ENCODE measurements at places on chromosomes 12 and 14.

DNA sequence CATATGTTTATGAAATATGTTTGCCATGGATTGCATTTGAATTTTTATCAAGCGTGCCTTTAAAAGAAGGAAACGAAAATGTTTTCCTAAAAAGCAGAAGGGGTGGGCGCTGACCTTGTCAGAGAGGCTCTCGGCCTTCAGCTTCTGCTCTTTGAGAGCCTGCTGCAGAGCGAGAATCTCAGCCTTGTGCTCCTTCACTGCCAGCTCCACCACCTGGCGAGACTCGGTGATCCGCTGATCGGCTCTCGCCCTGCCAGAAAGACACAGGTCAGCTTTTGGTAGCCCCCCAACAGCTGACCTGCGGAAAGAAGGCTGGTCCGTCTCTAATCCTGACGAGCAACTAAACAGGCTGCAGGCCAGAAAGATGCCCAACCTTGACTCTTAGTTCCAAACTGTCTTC, 62.4 kb downstream of the PRKAB1 start:
- DNase-seq: no peak

DNA sequence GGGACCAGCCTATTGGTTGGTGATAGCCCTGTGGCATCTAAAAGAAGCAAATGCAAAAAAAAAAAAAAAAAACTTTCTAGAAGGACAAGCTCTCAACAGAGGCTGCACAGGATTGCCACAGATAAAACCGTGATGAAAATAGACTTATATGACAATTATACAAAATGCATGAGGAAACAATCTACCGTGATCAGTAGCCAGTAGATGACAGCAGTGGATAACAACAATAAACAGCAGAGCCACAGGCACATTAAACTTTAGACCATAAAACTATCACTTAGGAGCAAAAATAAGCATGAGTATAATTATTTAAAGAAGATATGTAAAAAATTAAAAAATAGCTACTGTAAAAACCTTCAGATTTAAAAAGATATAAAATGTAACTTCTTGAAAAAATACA, 183.5 kb upstream of the ABCD2 start:
- no peak for DNase-seq

DNA sequence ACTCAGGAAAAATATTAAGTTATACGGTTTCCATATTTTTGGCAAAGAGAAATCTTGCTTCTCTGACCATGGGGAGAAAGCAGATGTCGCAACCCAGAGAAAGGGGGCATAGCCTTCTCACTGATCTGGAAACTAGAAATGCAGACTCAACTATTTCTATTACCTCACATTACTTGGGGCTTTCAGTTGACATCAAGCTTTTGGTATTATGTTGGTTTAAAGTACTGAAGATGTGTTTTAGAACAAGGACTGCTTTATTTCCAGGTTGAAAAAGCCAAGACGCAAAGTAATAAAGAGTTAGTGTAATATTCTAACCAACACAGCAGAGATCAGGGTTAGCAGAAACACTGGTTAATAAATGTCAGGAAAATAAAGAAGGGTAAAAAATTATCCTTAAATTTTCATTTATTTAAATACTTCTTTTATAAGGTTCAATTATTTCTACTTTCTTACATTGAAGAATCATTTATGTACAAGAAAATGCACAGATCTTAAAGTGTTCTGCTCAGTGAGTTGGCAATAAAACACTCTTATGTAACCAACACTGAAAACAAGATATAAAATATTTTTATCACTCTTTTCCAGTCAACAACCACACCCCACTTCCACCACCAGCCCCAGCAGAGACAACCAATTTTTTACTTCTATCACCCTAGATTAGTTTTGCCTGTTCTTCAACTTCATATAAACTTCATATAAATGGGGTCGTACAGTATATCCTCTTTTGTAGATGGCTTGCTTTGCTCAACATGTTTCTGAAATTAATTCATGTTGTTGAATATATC, 26.0 kb downstream of the DCP1B start:
- no peak for DNase-seq

- no peak for DNase-seq
These were observed 252.1 kb upstream of the RTL1 start for GRCh38 chr14:101155575-101155974.

DNA sequence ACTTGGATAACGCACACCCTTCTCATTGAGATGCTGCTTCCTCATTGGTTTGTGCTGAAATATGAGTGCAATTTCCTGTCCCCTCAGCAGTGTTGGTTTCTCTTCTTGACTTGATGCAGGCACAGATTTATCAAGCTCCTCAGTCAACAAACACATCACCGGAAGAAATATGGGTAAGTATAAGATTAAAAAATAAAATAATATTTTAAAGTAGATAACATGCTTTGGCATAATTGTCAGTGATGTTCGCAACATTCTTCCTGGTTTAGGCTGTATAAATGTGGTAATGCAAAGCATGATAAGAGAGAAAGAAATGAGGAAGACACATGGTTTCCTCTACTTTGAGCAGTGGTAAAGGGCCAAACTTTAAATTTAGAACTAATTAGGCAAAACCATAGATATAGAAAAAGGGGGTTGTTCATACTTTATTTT, at the start of gene GPR65:
TSS of gene GPR65 (plus strand) at position 86 of the 432 bp plus-strand sequence. CDS start 5,713 bp downstream, outside the sequence.
- DNase-seq: no peak

GRCh38 chr14:56059054-56059453, 59.2 kb upstream of the PELI2 start:
- DNase-seq: no peak

DNA sequence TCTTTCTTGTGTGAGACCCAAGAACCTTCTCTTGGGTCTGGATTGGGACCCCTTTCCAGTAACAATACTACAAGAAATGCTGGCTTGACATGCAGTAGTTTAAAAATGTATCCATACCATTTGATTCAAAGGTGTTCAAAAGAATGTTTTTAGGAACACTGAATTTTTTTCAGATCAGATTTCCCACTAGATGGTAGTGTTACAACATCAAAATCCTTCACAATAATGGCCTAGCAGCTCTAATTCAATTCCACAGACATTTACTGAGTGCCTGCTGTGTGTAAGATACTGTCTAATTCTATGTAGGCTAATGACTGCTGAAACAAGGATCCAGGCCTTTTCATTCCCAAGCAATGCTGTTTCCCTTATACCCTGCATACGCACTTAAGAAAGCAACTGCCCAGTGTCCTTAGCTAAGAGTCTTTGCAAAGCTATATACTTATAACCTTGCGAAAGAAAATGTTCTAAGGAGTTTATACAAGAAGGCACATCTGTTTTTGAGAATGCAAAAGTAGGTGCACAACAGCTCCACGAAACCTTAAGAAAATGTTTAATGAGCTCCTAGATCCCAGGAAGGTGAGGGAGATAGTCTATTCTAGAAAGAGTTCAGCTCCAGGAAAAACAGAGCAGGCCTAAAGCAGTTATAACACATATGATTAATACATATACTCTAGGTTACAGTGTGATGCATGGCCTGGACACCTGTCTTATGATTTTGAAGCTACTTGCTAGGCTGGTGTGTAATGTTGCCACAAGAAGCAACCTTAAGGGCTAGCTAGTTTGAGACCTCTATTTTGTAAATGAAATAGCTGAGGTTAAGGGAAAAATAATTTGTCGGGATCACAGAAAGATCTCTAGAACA, 50.9 kb upstream of the PKP2 start:
- DNase-seq: no peak
